NCI-H1048 (cell line): ENCODE measurements at places on chromosomes 3 and 15.

GRCh38 chr3:44685128-44685800 lies 27.2 kb upstream of the ZNF502 start:
- no peak for DNase-seq

DNA sequence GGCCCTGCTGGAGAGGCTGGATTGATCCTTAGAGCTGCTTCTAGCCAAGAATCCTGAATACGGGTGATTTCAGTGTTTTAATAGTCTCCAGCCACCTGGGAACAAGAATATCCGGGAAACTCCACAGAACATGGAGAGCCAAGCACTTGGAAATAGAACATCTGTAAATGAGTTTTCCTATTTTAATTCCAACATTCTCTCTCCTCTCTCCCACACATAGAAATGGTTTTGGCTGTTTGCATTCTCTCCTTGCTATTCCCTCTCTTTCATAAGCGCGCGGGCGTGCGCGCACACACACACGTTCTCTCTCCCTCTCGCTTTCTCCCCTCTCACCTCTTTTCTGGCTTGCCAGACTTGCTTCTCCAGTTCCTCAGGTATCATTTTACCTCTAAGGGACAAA lies 50.6 kb downstream of the GADL1 start:
- no peak for DNase-seq

DNA sequence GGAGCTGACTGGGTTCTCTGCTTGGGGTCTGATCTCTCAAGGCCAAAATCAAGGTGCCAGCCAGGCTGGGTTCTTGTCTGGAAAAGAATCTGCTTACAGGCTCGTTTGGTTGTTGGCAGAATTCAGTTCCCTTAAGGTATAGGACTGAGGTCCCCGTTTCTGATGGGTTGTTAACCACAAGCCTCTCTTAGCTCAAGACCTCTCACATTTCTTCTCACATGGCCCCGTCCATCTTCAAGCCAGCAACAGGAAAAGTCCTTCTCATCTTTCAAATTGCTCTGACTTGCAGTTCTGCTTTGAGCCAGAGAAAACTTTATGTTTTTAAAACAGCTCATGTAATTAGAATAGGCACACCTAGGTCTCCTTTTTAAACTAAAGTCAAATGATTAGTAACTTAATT lies 20.4 kb downstream of the UACA start:
- DNase-seq: no peak

- no peak for DNase-seq
Observed at GRCh38 chr15:60673918-60674558, 195.1 kb upstream of the ICE2 start.

- no peak for DNase-seq
Observed at GRCh38 chr3:121735047-121735696, 14.4 kb downstream of the GOLGB1 start.

DNA sequence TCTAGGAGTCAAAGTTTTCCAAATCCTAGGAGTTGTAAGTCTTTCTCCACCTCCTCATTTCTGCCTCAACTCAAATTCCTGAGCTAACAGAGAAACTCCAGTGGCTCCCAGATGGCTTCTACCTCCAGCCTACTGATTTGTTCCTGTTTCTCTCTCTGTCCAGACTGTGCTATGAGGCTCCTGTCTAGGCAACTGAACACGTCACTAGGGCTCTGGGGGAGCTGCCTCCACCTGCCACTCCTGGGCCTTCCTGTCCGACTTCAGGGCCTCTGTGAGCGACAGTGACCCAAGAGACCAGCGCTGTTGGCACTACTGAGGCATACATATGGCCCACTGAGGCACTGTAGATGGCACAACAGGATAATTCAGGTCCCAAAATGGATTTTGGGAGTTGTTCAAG lies 71.4 kb downstream of the EXOG start:
- DNase-seq: no peak

- DNase-seq: no peak
Observed at GRCh38 chr3:149808209-149808829, 4.7 kb upstream of the RNF13 start.

- DNase-seq: no peak
Observed at GRCh38 chr3:15685927-15686326, 84.4 kb downstream of the BTD start.
